ENCODE measurements at places on chromosomes 5 and 9.

- DNase-seq: peak; percentile 28
Observed at GRCh38 chr9:68653141-68653595, 51.9 kb upstream of the PIP5K1B start.

- DNase-seq: no peak
Observed at GRCh38 chr5:30604648-30605262, 588.7 kb upstream of the CDH6 start.

- no peak for DNase-seq
Observed at GRCh38 chr9:77751341-77752091, 103.4 kb upstream of the GNA14 start.

GRCh38 chr5:3899093-3899492 lies 303.5 kb downstream of the IRX1 start:
- DNase-seq: no peak

- DNase-seq: no peak
Observed at GRCh38 chr5:180461303-180461702, 32.9 kb upstream of the CNOT6 start.

- DNase-seq: no peak
Observed at GRCh38 chr5:35356725-35357124, 126.4 kb upstream of the PRLR start.

DNA sequence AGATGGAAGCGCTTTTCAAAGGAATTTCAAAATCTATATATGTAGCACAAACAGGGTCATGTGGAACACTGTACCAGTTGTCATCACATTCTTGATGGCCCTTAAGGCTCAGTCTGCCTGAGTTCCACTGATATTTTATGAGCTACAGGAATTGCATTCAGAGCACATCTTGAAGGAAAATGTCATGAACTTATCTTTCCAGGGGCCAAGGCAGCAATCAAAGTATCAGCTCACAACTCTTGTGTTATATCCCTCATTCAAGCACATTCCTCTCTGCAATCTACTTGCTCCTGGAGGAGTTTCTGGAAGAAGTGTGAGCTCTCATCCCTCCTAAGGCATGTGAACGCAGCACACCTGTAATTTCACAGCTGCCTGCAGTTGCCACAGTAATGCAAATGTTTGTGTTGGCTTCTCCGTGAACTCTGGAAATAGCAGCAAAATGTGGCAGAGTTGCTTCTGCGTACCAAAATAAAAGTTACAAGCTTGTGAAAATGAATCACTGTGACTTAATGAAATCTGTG lies 89.7 kb upstream of the EQTN start:
- DNase-seq: no peak

DNA sequence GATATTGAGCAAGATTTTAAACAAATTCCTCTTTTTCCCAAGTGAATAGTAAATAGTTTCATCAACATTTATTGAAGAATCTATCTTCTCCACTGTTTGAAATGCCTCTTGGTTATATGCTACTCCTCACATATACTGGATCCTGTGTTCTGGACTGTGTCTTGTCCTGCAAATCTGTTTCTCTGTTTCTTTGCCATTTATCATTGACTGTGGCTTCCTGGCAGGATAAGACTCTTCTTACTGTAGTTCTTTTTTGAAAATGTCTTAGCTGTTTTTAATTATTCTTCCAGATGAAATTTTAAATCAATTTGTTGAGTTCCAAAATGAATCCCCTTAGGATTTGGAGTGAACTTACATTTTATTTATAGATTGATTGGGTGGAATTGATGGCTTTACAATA lies 27.8 kb downstream of the RALGPS1 start:
- no peak for DNase-seq

DNA sequence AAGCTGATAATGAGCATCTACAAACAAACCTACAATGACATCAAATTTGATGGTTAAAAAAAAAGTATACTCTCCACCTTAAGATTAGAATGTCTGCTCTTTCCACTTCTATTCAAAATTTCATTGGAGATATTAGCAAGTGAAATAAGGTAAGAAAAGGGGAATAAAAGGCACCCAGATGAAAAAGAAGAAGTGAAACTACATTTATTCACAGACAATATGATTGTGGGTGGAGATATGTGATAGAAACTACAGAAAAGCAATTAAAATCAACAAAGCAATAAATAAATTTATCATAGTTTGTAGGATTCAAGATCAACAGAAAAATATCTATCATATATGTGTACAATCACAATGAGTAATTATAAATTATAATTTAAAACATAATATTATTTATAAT lies 395.1 kb upstream of the CCNH start:
- no peak for DNase-seq

DNA sequence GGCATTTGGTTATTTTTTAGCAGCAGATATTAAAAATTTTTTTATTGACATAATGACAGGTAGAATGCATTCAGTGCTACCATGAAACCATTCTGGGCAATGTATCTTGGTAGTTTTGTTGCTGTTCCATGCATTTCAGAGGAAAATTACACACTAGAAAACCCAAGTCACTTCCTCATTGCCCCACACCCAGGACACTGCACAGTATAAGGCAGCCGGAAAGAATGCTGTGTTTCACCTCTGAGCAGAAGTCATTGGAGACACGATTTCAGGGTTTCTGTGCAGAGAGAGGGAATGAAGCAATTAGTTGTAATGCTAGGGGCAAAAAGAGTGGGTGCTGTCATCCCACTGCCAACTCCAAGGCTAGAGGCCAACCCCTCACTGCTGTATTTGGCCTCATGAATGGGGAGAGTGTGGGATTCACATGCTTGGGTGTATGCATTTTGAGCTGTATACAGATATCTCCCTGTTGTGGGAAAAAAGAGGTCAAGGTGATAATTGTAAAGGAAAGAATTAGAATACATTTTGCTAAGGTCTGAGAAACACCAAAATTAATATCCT lies 290.5 kb downstream of the BNC2 start:
- DNase-seq: no peak

GRCh38 chr5:109105631-109106267 lies 304.0 kb downstream of the PJA2 start:
- no peak for DNase-seq

GRCh38 chr5:81070571-81071255 lies 110.5 kb downstream of the RASGRF2 start:
- no peak for DNase-seq

- DNase-seq: no peak
Observed at GRCh38 chr5:168430296-168430695, 56.0 kb upstream of the RARS1 start.

- no peak for DNase-seq
Observed at GRCh38 chr5:143065996-143066522, 295.9 kb downstream of the ARHGAP26 start.
